Activated effector memory CD4-positive, alpha-beta T cell treated with anti-CD3 and anti-CD28 coated beads, Interleukin-2, amount 50 U/mL, for 16 hours (primary cell): ENCODE measurements at places on chromosomes 1 and 21.
A peak's percentile ranks its signal among the peaks of the same experiment; 100 is the strongest.

GRCh38 chr21:35628316-35628715, 432.0 kb downstream of the SETD4 start:
- DNase-seq = no peak

- no peak for DNase-seq
Observed at GRCh38 chr21:38902608-38903445, 97.1 kb downstream of the ETS2 start.

DNA sequence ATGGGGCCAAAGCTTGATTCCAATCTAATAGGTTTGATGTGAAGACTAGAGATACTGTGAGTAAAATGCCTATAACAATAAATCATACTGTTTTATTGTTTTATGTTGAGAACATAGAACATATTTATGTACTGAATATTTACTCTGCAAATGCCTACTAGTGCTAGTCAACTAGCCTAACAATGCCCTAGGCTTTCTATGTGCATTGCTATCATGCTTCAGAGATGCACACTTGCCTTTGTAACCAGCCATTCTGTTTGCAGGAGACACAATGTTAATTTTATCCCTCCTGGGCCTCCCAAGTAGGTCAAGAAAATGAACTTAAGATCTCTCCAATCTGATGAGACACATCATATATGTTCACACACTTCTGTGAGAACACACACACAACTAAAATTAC, 530.8 kb upstream of the BEND5 start:
- no peak for DNase-seq

DNA sequence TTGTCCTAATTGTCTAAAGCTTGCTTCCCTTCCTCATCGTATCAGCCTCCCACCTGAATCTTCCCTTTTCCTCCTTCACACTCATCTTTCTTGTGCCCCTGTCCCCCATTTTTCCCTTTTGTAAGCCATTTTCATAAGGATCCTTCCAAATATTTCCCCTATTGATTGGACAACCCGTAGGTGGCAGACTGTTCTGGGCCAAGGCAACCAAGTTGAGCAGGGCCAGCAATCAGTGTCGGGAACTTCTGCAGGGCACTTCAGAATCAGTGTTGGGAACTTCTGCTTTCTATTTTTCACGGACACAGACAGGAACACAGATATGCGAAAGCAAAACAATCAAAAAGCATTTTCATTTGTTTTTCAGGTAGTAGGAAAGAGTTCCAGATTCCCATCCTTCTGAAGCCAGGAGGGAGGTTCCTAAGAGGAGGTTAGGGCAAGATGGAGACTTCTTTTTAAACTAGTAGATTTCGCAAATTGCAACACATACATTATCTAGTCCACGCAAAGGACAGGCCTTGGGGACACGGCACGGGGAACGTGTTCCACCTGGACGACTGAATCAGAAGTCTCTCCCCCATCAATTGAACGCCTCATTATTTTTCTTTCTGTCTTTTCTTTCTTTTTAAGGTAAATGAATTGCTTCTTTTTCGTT, 691 bp upstream of the MPZL1 start:
- no peak for DNase-seq

DNA sequence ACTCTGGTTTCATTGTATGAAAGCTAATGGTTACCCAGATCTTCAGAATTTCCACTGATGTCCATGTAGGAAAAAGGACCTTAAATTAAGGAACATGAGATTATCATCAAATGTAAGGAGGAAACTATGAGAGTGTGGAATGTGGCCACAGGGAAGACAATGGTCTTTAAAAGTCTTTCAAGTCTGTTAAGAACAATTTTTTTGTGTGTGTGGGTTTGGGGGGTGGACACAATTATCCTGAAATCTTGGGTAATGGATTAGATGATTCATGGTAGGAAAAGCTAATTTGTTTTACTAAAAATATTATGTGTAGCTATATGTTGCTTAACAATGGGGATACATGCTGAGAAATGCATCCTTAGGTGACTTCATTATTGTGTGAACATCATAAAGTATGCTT, 72.9 kb downstream of the PLA2G4A start:
- no peak for DNase-seq

- DNase-seq = peak; percentile 83
Observed at GRCh38 chr1:89724369-89725010, 91.6 kb downstream of the LRRC8C start.

GRCh38 chr1:61645476-61645875, 79.5 kb downstream of the TM2D1 start:
- no peak for DNase-seq

GRCh38 chr21:42531771-42532170, 18.1 kb downstream of the SLC37A1 start:
- peak; percentile 24 for DNase-seq

DNA sequence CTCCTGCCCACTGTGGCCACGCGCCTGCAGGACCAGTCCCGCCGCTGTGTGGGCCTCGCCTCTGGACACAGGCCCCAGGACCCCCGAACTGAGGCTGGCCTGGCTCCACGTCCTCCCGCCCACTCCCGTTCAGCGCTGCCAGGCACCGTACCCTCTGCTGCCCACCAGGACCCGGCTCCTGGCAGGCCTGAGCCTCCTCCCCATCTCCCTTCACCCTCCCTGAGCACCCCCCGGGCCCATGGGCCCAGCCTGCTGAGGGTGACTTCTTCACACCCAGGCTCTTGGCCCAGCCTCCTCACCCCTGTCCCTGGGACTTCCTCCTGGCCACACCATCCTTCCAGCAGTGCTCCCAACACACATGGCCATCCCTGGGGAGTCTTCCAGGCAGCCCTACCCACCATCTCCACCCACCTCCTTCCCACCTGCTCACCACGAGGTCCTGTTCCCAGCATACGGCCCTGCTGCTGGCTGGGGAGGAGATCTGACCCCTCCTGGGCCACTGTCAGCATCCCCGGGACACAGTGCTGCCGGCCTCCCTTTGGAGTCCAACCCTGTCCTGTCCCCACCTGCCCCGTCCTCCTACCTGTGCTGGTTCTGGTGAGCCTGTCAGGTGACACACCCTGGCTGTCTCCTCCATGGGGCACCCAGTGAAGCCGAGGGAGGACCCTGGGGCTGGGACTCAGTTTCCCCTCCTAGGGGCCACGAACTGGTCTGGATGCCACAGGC, 53.7 kb downstream of the SLX9 start:
- no peak for DNase-seq

DNA sequence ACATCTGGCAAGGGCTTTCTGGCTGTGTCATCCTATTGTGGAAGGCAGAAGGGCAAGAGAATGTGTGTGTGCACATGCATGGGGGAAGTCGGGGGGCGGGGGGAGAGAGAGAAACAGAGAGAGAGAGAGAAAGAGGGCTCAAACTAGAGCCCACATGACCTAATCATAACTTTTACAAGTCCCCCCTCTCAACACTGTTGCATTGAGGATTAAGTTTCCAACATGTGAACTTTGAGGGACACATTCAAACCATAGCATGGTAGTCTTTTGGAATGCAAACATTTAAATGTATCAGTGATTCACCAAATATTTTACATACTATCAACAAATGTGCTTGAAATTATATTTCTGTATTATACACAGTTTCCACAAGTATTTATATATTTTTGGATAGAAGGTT, 655.4 kb upstream of the B3GALT2 start:
- no peak for DNase-seq

GRCh38 chr1:180550241-180550640, 8.5 kb upstream of the OVAAL start:
- DNase-seq = no peak

GRCh38 chr1:164754088-164754600, 195.2 kb downstream of the PBX1 start:
- no peak for DNase-seq

GRCh38 chr1:187203257-187203656, 374.5 kb downstream of the PLA2G4A start:
- no peak for DNase-seq

GRCh38 chr1:212713465-212714136, 14.0 kb upstream of the BATF3 start:
- no peak for DNase-seq

- DNase-seq = no peak
Observed at GRCh38 chr1:82946096-82946605, 1052.8 kb downstream of the TTLL7 start.

DNA sequence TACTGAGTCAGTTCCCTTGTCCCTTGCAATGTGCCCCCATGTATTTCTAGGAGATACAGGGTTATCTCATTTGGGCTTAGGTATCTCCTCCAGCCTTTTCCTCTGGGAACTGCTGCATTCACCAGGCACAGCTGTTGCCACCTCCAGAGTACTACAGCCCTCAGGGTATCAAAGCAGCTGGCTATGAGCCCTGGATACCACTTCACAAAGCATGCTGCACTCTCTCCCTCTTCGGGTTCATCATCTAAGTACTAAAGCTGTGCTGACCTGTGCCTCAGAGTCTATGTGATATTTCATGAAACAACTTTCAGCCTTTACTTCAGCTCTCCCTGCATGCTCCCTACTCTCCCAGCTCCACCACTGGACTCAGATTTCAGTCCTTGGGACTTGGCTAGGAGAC, 62.3 kb downstream of the CCDC185 start:
- no peak for DNase-seq

DNA sequence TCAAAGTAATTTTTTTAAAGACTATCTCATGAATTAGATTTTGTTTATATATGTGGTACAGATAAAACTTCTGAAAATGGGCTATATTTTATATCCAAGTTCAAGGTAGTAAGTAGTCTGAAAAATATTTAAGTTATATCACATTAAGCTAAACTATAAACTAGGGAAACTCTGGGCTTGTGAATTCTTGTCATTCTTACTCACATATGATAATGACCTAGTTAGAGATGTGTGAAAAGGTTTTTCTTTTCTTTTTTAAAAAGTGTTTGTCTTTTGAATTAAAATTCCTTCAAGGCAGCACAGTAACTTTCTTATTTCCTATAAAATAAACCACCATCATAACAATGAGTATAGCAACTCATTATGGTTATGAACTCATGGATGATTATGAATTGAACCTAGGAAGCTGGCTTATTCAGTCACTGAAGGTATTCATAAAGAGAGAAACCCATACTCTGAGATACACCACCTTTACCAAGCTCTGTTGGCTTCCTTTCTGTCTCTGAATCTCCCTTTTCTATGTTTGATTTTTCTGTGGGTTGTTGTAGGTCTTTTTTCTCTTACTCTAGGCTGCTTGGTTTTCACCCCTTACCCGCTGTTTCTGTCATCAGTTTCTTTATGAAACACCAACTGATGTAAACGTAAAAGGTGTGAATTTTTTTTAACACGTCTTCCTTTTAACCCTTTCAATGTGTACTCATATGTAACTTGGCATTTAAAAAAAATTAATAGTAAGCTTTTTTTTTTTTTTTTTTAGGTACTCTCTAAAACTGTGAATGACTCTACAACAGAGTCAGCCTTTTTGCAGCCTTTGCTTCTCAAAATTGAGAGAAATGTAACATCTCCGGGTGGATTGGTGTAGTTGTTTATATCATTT, 25.2 kb downstream of the IL12RB2 start:
- no peak for DNase-seq

DNA sequence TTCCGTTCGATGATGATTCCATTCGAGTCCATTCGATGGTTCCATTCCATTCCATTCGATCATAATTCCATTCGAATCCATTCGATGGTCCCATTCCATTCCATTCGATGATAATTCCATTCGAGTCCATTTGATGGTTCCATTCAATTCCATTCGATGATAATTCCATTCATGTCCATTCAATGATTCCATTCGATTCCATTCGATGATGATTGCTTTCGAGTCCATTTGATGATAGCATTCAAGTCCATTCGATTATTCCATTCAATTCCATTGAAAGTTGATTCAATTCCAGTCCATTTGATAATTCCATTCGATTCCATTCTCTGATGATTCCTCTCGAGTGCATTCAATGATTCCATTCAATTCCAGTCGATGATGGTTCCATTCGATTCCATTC, 3895.3 kb downstream of the SRGAP2C start:
- no peak for DNase-seq

GRCh38 chr1:2019571-2020309, 595 bp downstream of the GABRD start:
- DNase-seq = no peak

GRCh38 chr1:12380326-12381249, 150.8 kb downstream of the VPS13D start:
- DNase-seq = no peak

DNA sequence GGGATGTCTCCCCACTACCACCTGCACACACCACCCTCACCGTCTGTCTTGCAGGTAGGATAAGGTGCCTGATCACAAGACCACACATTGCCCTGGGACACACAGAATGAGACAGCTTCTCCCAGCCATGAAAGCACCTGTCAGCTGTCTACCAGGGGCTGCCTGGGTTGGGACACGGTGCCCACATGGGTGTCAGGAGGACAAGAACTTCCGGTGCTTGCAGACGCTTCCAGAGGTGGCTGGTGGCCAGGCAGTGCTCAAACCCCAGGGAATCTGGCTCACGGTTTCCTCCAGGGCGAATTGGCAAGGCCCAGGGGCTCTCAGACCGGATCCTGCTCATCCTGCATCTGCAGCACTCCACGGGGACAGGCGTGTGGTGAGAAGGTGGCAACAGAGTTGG, 182.6 kb upstream of the ARHGEF16 start:
- no peak for DNase-seq

DNA sequence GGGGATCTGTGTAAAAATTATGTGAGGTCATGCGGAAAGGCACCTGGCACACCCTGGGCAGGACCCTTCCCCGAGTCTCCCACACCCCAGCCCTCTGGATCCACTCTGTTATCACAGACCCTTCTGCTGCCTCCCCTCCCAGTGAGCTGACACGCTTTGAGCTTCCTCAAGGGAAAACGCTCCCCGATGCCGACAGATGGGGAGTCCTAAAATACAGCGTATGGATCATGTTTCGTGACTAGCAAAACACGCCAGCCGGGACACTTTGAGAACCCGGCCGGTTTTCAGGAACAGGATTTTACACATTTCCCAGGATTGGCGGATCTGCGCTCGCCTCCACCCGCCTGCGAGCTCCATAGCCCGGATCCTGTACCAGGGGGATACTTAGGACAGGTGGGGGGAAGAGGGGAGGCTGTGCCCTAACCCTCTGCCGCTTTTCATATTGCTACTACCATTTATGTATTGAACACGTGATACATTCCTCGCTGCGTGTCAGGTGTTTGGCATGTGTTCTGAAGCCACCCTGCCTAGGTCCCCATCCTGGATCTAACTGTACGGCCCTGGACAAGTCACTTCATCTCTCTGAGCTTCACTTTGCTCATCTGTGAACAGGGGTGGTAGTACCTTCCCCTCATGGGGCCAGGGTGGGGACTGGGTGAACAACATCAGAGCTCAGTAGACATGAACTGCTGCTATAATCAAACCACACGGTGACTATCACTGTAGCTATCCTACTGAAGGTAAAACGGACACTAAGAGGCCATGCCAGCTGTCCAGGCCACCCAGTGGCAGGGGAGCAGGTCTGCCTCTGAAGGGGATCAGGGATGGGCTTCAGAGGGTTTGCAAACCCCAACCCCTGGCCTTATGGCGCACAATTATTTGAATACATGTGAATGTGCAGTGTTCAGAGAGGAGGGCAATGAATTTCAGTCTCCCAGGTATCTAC, 63.2 kb downstream of the SSBP3 start:
- DNase-seq = no peak

DNA sequence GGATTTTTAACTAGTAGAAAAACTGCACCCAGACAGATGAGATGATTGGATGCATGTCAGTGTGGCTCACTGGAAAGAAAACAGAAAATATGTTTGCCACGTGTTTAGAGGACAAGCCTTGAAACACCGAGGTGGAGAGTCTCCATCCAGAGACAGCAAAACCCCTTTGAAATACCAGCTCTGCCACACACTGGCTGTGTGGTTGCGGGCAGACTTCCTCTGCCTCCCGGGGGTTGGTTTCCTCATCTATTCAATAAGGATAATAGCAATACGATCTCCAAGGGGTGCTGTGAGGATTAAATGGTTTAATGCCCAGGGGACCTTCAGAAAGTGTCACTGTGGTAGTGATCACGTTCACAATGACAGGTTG, 67.2 kb upstream of the PARP1 start:
- DNase-seq = no peak

GRCh38 chr21:14513804-14514203, 32.3 kb downstream of the SAMSN1 start:
- DNase-seq = no peak
